ENCODE measurements at places on chromosomes 12 and 14.

- no peak for DNase-seq
Observed at GRCh38 chr12:118288174-118288573, 84.5 kb downstream of the TAOK3 start.

- no peak for DNase-seq
Observed at GRCh38 chr12:67789266-67789665, 140.7 kb downstream of the DYRK2 start.

- no peak for DNase-seq
Observed at GRCh38 chr12:50505675-50506530, 1.1 kb downstream of the DIP2B start.

DNA sequence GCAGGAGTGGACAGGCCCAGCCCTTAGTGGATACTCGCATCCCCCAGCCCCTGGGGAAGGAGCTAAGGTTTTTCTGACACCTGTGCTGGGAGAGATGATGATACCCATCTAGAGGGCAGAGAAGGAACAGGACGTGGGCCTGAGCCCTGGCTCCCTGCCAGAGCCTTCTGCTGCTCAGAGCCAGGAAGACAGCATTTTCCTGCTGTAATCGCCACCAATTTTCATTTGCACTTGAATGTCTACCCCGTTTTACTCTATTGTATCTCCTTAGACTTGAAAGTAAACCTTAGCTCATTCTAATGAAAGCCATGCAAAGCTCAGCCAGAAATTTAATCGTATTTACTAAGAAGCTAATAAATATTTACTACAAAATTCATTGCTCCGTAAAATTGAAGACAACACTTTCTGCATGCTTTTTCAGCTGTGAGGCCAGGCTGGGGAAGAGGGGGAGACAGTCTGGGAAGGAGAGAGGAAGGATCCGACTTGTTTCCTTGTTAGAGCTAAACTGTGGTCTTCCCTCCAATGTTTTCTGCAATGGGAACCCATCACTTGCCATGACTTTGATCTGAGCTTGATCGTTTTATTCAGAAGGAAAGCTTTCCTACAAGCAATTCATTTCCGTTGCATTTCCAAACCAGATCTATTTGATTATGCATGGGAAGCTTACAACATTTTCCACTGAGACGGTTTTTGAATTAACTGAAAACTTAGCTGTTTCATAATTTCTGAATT, 17.6 kb upstream of the TRAF3 start:
- DNase-seq, result no peak

DNA sequence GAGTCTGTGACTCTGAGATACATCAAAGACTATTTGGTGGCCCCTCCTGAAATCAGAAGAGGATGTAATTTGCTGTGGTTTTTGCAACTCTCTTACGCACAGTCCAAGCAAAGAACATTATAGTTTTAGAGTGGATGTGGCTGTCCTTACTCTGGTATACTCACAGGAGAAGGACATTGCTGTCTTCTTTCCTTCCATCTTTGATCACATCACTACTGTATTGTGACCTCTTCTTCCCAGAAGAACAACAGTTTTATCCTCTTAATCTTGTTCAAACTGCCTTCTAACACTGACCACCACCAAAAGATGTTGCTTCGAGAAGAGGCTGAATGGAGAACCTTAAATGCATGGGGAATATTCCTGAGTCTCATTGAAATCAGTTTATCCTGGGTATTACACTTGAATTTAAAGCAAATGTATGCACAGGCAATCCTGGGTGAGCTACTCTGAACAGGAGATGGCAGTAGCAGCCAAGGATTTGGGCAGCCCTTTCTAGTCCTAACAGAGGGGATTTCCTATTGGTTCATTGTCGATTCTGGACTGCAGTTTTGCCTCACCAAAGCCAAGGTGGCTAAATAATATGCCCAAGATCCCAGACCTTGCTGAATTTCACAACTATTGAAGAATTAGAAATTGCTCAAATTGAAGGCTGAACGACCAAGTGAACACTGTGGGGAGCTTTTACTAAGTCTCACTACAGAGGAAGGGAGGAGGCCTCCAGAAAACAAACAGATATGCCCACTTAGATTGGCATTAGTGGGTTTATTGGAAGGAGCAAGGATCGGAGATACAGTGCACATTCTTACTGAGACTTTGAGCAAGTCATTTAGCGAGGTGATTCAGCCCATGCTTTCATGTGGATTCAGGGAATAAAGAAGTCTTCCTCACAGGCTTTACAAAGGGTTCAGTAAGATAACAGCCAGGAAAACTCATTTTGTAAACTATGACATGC, 282.8 kb downstream of the PAWR start:
- DNase-seq, result no peak

GRCh38 chr14:98819867-98820206, 452.2 kb downstream of the BCL11B start:
- no peak for DNase-seq

GRCh38 chr14:53766106-53766505, 190.5 kb downstream of the BMP4 start:
- no peak for DNase-seq

DNA sequence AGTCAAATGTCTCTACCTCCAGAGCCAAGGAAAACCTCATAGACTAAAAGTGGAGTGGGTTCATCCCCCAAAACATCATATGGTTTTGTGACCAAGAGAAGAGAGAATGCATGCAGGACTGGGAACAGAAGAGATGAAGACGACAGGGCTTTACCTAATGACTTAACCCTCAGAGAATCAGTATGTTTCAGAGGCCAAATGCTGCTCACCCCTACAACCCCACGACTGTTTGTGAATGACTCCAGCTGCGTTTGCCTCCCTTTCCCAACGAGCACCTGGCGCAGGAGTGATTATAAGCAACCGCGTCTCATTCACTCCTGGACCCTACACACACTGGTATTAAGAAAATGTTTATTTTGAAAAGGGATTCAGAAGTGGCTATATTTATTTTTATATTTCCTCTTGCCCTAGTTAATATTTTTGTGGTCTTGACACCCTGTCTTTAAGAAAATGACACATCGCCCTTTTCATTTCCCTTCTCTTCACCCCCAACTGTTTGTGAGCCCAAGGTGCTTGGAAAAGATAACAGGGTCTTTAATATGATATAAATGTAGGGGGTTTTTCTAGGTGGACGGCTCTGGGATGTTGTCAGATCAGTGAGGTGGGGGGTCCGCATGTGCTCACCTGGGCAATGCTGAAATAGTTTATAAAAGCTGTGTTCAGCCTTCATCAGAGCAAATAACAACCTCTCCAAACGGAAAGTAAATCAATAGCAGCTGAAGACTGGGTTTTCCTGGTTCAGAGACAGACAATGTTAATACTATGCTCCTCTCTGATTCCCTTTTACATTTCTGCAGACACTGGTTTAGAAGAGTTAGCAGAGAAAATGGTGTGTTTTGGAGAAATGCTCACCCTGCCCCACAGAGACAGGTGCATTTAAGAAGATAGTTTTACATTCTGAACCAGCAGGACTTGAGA, 77.7 kb downstream of the SLC15A4 start:
- no peak for DNase-seq

- DNase-seq, result no peak
Observed at GRCh38 chr14:56659378-56659777, 79.8 kb downstream of the TMEM260 start.

GRCh38 chr12:97572220-97572619, 109.6 kb downstream of the RMST start:
- no peak for DNase-seq

- DNase-seq, result no peak
Observed at GRCh38 chr14:96085369-96085768, 46.2 kb downstream of the C14orf132 start.

- no peak for DNase-seq
Observed at GRCh38 chr12:127162307-127162706, 1104.7 kb upstream of the TMEM132C start.

DNA sequence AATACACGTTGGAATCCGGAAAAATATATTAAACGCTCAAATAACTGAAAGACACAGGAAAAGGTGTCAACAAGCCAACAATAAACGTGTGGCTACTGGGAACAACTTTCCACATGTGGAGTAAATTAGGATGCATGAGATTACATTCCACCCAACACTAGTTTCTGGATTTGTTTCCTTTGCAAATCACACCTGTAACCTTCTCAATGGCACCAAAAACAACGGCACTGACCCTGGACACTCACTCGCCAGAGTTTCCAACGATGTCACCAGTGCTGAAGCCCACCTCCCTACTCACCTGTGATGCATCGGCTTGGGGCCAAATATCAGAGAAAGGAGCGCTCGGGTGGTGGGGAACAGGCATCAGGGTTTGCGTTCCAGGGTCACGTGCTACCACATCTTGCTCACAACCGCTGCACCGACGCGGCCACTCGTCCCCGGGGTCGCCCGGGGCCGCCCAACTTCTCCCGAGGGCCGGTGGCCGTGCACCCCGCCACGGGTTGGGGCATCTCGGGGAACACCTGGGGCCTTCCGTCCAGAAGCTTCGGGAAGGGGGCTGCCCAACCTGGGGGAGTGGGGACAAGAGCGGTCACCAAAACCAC, 629 bp downstream of the PRDM4 start:
- peak; percentile 9 for DNase-seq

DNA sequence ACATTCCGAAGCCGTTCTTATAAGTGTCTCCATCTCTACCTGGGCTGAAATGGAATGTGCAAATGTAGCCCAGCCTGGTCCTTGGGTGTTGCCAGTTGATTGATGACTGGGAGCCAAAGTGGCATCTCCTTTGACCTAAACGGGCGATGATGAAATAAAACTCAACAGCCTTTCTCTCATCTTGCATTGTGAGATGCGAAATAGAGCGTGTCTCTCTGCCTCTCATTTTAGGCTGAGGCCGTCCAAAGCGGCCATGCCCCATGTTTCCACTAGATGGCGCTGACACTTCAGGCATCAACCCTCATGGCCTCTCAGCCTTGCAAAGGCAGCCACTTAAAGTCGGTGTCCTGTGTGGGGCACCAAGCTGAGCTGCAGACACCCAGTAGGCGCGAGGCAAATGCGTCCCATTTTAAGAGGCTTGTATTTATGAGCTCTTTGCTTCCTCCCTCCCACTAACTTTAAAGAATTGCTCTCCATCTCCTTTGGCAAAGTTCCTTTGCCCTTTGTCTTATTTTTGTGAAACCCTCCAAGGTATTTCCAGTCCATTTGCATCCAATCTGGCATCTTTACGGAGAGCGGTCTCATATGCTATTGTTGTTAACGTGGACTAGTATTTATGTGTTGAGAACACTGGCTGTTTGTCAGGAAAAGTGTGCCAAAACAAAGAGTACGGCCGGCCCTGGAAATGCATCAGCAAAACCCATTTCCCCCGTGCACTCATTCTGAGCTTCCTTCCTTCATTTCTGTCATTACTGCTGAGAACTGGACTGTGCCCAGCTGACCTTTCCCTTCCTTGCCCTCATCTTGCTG, 25.0 kb downstream of the GPRC5A start:
- peak; percentile 64 for DNase-seq

GRCh38 chr12:104630230-104630670, 173.5 kb downstream of the CHST11 start:
- no peak for DNase-seq

DNA sequence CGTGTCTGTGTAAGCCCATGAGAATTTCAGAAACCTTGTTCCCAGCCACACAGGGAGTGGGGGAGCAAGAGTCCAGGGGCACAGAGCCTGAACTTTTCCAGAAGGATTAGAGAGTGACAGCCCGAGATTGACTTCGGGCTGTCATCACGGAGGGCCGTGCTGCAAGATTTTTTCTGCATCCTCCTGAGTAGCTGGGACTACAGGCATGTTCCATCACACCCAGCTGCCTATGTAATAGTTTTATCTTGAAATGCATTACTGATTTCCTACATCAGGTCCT, 14.4 kb downstream of the EVL start:
- DNase-seq, result no peak

DNA sequence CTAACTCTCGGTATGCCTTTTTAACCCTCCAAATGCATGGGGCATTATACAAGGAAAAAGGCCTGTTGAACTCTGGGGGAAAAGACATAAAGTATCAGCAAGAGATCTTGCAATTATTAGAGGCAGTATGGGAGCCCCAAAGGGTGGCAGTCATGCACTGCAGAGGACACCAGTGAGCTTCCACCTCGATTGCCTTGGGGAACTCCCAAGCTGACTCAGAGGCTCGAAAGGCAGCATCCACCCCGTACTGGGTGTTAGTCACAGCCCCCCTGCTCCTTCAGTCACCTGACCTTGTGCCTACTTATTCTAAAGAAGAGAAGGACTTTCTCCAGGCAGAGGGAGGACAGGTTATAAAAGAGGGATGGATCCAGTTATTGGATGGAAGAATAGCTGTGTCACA, 781.4 kb upstream of the TMEM132C start:
- DNase-seq, result no peak

DNA sequence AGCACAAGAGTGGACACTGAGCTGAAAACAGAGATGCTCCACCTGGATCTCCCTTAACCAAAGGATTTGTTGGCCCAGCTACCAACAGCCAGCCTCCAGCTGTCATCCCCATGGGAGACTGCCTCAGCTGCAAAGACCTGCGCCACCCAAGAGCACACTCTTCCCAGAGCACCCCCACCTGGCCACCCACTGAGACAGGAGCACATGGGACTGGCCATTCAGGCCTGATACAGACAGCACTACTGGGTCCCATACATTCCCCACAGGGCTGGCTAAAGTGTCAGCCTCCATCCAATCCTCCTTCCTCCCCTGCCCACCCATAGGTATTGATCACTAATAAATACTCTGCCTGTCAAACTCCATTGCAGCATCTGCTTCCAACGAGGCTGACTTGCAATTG, 241.5 kb downstream of the BCL11B start:
- DNase-seq, result no peak

DNA sequence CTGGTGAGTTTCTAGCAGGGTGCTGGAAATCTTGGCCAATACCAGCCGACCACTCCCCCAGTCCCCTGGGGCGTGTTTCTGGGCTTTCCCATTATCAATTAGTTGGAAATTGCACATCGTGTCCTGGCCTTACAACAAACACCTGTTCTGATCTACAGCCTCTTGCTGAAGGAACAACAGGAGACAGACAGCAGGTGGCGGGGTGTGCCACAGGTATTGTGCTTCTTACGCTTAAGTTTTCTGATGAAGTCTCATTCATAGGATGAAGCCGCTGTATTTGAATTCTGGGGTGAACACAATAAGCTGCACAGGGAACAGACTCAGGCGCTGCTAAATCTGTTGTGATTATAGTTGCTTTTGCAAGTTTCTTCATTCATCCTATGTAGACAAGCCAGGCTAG, 703 bp downstream of the HIGD1C start:
- DNase-seq, result no peak

DNA sequence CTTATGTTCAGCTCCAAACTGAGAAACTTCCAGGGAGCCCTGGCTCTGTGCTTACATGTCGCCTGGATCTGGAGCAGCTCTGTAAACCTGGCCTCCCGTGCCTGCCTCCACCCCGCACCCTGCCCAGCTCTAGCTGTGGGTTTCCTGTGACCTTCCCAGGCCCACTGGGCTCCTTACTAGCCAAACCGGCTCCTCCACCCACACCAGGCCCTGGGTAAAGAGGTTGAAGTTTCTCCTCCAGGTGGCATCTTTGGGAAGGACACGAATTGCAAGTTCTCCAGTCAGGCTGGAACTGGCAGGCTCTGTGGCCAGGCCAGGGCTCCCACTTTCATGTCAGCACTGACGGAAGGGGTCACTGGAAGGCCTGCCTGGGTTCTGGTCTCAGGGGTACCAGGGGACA, 60.9 kb upstream of the ZFP36L1 start:
- no peak for DNase-seq
